ENCODE measurements at places on chromosomes 16 and 17. TPM values are rescaled to one million over a fixed set of nuclear protein-coding genes. Genes with fewer than 3 reads are reported as not detected.

DNA sequence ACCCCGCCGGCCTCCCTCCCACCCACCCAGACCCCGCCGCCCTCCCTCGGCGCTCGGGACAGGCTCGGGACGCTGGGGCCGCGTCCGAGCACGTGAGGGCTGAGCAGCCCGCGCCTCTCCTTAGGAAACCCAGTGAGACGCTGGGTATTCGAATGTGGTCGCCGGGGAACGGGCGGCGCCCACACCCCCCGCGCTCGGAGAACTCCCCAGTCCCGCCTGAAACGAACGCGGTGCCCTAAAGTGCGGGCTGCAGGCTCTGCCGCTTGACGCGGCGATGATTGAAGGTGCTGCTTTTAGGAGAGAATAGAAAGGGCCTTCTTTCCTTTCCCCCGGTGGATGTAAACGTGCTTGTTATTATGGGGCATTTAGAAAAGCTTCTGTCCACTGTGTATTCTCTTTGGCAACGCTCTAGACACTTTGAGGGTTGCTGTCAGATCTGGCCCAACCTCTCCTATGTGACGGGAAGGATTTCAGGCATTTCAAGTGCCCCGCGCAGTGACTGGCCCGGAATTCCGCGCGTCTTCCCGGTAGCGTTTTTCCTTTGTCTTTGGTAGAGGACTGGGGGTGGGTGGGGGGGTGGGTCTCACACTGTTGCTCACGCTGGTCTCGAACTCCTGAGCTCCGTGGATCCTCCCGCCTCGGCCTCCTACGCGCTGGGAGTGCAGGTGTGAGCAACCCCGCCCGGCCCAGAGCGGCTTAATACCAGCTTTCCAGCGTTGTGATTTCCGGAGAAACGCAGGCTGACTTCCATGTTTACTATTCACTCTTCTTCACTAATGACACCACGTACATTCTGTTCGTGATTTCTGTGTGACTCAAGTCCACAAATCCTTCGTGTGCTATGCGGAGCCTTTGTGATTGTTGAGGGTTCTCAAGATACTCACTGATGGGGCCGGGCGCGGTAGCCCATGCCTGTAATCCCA, 21.8 kb upstream of the FOXK2 start:
- no peak for DNase-seq

Gene TEKT5
- not detected for total RNA-seq

- no peak for DNase-seq
Measured at GRCh38 chr17:76419576-76420260, 33.2 kb downstream of the UBE2O start.

Gene ITGB4
- 469 TPM for total RNA-seq

Gene HS3ST2
- 2.6 TPM for total RNA-seq

Gene COPS3
- 46.8 TPM for total RNA-seq

GRCh38 chr16:78476615-78477014, 377.2 kb downstream of the WWOX start:
- no peak for DNase-seq

Gene CACNA1G
- 0.36 TPM for total RNA-seq

Gene TMC7
- total RNA-seq, result 9.6 TPM

Gene MRC2
- 111 TPM for total RNA-seq

GRCh38 chr17:70848785-70849184, 679.5 kb downstream of the KCNJ2 start:
- no peak for DNase-seq

Gene ABCA10
- 189 TPM for total RNA-seq

- DNase-seq, result peak; percentile 76
Measured at GRCh38 chr16:70577256-70577698, 53.7 kb downstream of the SF3B3 start.

- no peak for DNase-seq
Measured at GRCh38 chr17:72423718-72424117, 302.9 kb downstream of the SOX9 start.

GRCh38 chr16:57994778-57995177, 5.7 kb downstream of the ZNF319 start:
- DNase-seq, result no peak

DNA sequence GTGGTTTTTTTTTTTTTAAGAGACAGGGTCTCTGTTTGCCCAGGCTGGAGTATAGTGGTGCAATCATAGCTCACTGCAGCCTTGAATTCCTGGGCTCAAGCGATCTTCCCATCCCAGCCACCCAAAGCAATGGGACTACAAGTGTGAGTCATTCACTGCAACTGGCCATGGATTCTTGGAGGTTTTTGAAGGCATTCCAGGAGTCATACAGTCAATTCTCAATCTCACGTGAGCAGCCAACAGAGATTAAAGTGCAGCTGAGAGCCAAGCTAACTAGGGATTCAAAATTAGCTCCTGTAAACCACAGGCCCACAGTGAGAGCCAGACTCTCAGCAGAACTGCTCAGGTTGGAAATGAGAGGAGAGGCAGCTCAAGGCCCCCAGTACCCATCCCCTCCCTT, 30.2 kb downstream of the XPO6 start:
- DNase-seq, result no peak

DNA sequence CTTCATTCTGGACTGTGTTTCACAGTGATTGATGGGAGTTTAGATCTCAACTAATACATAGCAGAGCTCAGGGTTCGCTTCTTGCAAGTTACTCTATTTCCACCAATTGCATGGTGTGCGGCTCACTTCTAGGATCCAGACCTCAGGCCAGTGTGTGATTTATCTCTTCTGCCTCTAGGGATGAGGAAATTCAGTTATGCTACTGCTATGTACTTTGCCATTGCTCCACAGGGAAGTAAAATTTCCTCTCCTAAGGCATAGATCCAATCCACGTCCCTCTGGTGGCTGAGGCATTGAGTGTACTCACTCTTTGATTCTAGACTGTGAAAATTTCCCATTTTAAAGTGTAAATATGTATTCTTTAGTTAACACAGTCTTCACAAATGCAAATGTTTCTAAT, 214.1 kb downstream of the HS3ST3B1 start:
- DNase-seq, result no peak

Gene HSD17B1
- 2.4 TPM for total RNA-seq

GRCh38 chr16:17944345-17944744, 392.2 kb downstream of the NPIPA8 start:
- no peak for DNase-seq

Gene NATD1
- total RNA-seq, result 9.3 TPM

- no peak for DNase-seq
Measured at GRCh38 chr16:47928008-47928407, 227.8 kb downstream of the ABCC12 start.

- no peak for DNase-seq
Measured at GRCh38 chr16:561957-562938, 2.1 kb downstream of the PRR35 start.

GRCh38 chr17:78383725-78384471, 5.4 kb downstream of the PGS1 start:
- DNase-seq, result no peak

DNA sequence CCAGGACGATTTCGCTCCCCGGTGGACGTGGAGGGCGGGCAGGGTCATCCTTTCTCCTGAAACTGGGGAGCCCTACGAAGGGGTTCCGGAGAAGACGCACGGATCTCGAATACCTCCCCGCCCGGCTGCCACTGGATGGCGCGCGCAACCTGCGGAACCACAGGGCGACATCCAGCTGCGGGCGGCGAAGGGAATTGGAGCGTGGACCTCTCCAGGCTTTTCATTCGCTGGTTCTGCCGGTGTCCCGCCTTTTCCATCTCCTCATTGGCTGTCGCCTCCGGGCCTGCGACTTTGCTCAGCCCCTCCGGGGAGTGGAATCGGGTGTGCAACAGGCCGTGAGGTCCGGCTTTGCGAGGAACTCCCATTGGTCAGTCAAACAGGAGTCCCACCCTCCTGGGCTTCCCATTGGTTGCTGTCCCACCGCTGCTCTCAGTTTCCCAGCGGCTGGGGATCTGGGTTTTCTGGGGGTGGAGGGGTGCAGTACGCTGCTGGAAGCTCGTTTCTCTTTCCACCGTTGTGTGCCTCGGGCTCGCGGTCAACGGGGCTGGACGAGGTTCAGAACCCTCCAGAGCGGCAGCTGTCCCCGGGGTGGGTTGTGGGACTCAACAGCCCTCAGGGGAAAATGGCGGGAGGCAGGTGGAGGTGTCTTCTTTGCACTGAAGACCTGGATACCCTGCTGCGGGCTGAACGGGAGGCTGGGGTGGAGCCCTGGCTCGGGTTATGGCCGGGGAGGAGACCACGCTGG, 14.5 kb downstream of the OR1D5 start:
- DNase-seq, result peak; percentile 95

- no peak for DNase-seq
Measured at GRCh38 chr16:54921206-54921824, 9.3 kb upstream of the IRX5 start.

DNA sequence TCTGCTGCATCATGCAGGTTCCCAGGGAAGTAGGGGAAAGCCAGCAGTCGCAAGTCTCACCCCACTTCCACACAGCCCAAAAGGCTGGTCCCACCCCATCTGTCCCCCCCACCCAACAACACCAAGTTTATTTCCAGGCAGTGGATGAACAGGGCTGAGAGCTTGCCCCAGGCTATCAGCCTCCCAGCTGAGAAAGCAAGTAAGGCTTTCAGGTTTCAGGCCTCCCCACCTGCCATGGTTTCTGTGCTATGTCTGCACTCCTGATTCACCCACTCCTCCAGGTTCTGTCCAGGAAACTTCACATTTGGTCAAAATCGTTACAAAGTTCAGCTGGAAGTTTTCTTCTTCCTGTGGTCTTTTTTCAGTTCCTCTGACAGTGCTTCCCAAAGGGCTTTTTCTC, 97.5 kb upstream of the HS3ST3A1 start:
- no peak for DNase-seq

Gene TBC1D26
- 0.27 TPM for total RNA-seq

Gene CNGB1
- total RNA-seq, result not detected

Gene HOXB8
- 0.98 TPM for total RNA-seq

DNA sequence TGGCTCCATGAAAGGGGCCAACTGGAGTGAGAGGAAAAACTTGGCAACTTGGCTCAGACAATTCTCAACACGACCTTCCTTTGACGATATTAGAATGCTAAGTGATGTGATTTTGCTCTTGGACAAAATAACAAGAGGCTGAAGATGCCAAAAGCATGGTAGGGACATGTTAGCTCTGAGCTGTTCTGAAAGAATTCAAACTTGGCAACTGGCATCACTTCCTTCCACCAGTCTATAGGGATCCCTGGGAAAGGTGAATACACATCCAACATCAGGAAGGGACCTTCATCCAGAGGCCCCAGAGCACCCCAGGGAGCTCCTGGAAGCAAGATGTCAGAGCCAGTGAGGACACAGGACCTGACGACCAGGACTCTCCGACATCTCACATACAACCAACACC, 4.3 kb downstream of the KRT37 start:
- DNase-seq, result no peak

- no peak for DNase-seq
Measured at GRCh38 chr17:49817993-49818392, 29.5 kb downstream of the KAT7 start.

Gene CDH1
- 55.7 TPM for total RNA-seq

Gene CBX2
- 4.7 TPM for total RNA-seq

DNA sequence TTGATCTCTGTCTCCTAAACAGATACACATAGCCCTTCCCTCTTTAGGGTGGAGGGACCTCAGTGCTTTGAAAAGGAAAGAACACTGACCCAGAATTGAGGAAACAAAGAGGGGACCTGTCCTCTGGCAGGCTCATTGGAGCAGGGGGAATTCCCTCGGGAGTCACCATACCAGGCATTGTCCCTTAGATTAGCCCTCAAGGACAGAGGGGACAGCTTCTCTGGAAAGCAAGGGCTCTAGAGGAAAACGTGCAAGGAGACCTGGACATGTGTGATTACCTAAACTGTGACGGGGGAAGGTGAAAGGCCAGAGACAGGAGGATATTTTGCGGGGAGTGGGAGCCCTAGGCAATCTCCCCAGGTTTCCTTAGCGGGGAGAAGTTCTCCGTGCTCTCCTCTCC, 7.6 kb upstream of the FZD2 start:
- no peak for DNase-seq

Gene WNT3
- 0.98 TPM for total RNA-seq

Gene OTOP2
- total RNA-seq, result not detected

GRCh38 chr16:78909226-78909625, 691.3 kb downstream of the MAF start:
- no peak for DNase-seq

DNA sequence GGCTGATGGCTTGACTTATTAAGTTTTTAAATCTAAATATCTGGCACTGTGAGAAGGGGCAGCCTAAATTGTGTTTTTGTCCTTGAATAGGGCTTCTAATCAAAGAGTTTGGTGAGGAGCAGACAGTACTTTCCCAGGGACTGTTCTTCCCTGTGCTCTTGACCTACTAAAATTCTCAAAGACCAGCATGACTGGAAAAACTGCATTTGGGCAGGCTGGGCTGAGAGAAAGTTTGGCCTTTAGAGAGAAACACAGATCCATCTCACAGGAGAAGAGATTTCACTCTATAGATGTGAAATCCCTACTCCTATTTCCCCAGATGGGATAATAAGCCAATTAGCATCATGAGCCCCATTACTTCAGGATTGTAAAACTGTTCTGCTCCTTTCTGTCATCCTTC, 7.3 kb downstream of the PCTP start:
- no peak for DNase-seq

DNA sequence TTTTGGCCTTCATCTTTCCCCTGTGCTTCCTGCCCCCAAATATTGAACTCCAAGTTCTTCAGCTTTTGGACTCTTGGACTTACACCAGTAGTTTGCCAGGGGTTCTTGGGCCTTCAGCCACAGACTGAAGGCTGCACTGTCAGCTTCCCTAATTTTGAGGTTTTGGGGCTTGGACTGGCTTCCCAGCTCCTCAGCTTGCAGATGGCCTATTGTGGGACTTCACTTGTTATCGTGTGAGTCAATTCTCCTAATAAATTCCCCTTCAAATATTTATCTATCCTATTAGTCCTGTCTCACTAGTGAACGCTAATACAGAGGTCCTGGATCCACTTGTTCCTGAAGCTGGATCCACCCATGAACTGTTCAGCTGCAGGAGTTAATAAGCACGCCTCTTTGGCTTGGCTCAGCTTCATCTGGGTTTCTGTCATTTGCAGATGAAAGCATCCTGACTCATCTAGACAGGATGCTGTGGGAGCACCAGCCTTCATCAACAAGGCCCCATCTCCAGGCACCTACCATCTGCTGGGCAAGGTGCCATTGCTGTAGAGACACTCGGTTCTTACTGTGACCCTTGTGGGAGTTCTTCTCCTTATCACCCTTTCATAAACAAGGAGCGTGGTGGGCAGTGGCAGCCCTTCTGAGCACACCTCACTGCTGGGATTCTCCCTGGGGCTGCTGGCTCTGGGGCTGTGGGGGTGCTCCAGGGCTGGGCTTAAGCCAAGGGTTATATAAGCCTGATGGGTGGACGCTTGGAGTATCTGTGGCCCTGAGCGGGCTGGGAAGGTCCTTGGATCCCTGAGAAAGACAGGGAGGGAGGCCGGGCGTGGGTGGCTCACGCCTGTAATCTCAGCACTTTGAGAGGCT, 23.1 kb downstream of the LAT start:
- DNase-seq, result no peak

Gene FA2H
- total RNA-seq, result 52.2 TPM
